ENCODE measurements at places on chromosomes 13 and 19.

- no peak for DNase-seq
Measured at GRCh38 chr13:74132776-74133656, 1.2 kb downstream of the KLF12 start.

- DNase-seq: no peak
Measured at GRCh38 chr19:19064098-19064722, 416 bp downstream of the SLC25A42 start.

DNA sequence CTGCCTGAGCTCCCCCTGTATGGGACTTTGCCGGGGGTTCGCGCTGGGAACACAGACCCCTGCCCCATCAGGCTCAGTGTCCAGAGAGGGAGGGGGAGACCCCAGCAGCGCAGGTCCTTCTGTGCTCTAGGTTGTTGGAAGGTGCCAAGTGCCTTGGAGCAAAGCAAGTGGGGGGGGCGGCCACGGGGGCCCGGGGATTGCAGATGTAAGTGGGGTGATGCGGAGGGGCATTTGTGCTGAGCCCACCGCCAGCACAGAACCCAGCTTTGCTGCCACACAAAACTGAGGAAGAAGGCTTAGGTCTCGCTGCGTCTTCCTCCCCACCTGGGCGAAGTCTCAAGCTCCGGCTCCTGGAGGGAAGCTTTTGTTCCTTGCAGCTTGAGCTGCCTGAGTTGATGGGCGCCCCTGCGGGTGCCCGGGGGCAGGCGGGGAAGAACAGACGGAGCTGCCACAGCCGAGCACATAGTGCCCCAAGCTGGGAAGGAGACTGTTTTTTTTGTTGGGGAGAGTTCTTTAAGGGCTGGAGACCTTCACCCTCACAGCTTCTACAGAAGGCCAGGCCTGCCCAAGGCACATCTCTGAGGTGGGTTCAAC lies 1.5 kb upstream of the NTN5 start:
- no peak for DNase-seq

DNA sequence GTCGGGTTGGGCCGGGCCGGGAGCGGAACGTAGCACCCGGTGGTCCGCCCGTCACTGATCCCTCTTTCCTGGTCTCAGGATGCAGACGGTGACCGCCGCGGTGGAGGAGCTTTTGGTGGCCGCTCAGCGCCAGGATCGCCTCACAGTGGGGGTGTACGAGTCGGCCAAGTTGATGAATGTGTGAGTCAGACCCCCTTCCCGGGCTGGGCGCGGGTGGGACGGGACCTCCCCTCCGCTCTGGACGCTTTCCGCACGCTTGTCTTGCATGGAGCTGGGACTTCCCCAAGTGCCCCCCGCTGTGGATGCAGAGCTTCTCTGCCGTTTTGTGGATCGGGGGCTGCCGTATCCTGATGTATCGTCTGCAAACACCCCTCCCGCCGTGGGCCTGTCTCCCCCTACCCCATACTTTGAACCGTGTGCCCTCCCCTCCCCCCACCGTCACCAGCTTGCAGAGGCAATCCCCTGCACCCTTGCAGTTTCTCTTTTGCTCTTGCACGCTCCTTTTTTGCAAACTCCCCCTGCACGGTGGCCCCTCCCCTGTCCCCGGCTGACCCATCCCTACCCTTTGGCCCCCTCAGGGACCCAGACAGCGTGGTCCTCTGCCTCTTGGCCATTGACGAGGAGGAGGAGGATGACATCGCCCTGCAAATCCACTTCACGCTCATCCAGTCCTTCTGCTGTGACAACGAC lies 669 bp downstream of the GADD45B start:
- no peak for DNase-seq

- DNase-seq: no peak
Measured at GRCh38 chr19:18173572-18174288, at the start of gene IFI30. Gene IFI30 (plus strand): TSS chr19:18173813. CDS start chr19:18173842, 29 bp downstream.

DNA sequence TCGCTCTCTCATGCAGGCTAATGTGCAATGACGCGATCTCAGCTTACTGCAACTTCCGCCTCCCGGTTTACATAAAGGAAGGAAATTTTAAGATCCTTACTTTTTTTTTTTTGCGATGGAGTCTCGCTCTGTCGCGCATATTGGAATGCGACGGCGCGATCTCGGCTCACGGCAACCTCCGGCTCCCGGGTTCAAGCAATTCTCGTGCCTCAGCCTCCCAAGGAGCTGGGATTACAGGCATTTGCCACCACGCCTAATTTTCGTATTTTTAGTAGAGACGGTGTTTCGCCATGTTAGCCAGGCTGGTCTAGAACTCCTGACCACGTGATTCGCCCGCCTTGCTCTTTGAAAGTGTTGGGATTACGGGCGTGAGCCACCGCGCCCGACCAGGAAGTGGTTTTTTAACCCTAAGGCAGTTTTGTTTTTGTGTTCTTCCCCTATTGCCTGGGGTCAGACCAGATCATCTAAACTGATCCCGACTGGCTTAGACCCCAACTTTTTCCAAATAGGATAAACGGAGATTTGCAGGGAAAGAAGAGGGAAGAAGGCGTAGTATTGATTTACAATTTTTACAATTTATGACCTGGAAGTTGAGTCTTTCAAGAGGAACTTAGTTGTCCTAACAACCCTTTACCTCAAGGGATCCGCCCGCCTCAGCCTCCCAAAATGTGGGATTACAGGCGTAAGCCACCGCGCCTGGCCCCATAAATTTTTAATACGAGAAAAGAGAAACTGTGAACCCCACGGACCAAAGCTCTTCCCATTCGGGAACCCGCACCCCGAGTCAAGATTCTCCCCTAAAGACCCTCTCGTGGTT lies 142.0 kb downstream of the ZNF737 start:
- DNase-seq: peak; percentile 67

DNA sequence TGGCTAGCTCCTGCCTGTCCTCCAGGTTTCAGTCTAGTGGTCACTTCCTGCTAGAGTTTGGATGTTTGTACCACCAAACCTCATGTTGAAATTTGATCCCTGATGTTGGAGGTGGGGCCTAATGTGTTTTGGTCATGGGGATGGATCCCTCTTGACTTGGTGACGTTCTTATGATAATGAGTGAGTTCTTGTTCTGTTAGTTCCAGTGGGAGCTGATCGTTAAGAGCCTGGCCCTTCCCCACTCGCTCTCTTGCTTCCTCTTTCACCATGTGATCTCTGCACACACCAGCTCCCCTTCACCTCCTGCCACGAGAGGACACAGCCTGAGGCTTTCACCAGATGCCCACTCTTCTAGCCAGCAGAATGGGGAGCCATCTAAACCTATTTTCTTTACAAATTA lies 86.8 kb upstream of the SCEL start:
- DNase-seq: no peak

DNA sequence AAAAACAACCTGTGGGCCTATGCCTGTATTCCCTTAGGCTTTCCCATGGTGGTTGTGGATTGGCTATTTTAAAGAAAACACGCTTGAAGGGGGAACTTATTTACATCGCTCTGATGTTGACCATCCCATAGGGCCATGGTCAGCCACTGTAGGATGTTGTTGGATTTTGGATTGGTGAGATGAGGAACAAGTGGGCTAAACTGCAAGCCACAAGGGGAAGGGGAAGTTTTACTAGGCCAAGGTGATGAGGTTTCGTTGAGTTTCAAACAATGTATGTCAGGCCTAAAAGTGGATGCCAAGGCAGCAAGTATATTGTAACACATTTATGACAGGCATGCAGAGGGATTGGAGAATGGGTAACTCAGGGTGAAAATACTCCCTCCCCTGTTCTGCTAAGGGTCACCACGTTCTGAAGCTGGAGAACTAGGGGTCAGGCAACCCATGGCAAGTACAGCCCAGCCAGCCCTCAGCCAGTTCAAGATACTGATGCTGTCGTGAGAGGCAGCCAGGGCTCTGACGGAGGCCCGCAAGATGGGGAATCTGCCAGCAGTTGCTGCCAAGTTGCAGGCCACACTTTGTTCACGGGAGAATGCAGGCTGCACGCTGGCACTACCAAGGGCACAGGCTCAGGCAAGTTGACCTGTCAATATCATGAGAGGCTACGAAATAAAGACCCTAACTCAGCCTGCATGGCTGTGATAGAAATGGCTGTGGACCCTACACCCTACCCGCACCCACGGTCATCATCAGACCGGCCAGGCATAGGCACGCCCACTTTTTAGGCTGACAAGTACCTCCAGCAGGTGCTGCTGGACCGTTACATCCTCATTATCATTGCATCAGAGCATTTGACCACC lies 11.1 kb downstream of the IRGC start:
- DNase-seq: no peak

- DNase-seq: no peak
Measured at GRCh38 chr19:6412447-6413091, 12.0 kb downstream of the KHSRP start.

DNA sequence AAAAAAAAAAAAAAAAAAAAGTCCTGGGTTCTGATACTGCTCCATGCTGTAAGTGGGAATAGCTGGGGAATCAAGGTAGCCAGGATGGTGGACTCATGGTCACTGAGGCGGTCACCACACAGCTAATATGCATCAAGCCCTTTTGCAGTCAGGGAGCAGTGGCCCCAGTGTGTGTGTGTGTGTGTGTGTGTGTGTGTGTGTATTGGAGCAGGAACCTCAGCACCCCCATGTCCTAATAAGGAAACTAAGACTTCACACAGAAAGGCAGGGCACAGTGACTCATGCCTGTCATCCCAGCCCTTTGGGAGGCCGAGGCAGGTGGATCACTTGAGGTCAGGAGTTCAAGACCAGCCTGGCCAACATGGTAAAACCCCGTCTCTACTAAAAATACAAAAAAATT lies 12.0 kb downstream of the B3GNT3 start:
- no peak for DNase-seq

GRCh38 chr13:110524541-110525257 lies 36.8 kb downstream of the RAB20 start:
- DNase-seq: no peak

DNA sequence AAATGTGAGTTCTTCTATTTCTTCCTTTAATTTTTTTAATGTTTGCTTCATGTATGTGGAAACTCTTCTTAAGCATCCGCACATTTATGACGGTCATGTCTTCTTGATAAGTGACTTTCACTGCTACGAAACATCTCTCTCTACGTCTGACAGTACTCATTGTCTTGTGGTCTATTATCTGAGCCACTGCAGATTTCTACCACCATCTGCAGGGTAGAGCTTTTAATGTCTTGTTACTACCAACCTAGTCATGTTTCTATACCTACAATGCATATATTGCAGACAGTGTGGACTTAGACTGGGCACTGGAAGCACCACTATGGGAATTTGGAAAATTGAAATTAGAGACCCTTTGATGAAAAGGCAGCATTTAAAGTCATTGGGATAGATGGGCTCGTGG lies 75.4 kb upstream of the ARHGEF7 start:
- no peak for DNase-seq

DNA sequence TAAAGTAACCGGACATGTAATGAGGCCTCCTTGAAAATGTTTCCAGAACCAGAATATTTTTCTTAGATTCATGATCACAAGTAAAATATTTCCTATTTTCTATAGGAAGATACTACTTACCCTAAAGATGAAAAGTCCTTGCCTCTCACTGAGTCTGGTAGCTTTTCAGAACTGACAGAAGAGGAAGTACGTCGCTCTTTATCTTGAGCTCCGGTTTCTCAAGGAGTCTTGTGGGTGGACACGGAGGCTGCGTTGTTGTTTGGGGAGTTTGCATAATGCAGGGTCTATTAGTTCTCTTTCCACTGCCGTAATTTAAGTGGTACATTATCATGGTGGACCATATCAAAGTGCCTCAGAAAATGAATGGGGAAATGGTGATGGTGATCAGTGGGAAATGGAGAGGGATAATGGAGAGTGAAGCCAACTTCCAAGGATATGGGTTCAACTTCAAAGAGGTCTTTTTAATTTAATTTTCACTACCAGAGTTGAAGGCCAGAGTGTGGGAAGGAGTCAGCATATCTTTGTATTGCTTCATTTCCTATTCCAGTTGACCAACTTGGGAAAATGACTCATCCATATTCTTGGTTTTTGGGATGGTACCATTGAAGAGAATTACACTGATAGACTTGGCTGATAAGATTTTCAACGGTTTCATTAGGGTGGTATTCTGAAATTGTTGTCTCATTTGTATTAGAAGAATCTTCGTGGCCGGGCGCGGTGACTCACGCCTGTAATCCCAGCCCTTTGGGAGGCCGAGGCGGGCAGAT lies 23.4 kb downstream of the MBD3L2B start:
- DNase-seq: no peak

GRCh38 chr19:3100331-3100730 lies 6.2 kb downstream of the GNA11 start:
- DNase-seq: no peak

GRCh38 chr13:111877906-111878305 lies 189.0 kb upstream of the SOX1 start:
- DNase-seq: no peak

GRCh38 chr13:62482351-62482750 lies 1066.7 kb upstream of the PCDH20 start:
- no peak for DNase-seq

DNA sequence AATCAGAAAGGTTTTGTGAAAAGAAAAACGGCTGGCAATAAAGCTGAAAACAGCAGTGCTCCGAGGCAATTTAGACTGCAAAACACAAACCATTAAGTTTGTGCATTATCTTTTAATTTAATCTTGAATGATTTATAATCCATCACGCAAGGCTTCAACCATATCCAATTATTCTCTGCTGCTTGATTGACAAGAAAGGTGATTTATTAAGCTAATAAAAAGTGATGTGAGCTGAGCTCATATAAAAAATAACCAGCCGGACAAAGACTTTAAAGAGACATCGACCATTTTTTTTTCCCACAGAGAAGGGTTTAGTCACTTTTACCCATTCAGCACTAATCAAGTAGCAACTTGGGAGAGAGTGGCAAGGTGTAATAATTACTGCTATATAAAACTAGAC lies 33.6 kb downstream of the TSHZ3 start:
- no peak for DNase-seq

GRCh38 chr13:98447881-98448641 lies 128.8 kb downstream of the STK24 start:
- no peak for DNase-seq

DNA sequence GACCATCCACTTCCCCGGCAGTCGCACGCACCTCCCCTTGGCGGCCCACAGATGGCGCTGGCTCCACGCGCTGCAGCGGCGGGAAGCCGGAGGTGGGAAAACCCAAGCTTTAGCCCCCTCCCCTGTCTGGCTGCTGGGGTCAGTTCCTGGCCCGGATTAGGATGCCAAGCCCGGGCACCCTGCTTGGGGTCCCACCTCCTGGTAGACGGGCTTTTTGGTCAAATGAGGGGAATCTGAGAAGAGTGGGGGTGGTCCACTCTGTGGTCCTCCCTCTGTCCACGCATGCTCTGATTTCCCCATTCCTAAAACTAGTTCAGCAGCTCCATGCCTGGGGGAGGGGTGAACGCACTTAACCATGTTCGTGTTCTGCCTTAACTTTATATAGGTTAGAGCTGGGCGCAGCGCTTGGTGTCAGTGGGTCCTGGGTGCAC lies 8.1 kb upstream of the ADGRE2 start:
- no peak for DNase-seq

DNA sequence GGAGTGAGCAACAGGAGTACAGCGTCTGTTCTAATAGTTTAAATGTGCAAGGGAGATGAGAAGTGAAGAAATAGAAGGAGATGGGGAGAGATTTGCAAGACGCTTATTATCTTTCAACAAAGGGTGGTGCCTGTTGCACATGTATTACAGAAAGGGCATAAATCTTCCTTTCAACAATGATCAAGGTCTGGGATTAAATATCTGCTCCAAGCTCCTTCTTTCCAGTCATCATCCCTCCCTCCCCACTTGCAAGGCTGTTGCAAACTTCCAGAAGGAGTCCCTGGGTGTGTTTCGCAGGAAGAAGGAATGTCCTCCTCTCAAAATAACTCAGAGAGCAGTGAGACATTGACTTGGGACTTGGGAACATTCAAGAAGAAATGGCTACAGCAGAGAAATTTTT lies 63.5 kb upstream of the MYCBP2 start:
- DNase-seq: no peak

Measured in Panc1 (cell line).